ENCODE measurements at places on chromosomes 2 and 18.

- no peak for DNase-seq
These were observed 25.8 kb downstream of the WIPF1 start for GRCh38 chr2:174571669-174572323.

DNA sequence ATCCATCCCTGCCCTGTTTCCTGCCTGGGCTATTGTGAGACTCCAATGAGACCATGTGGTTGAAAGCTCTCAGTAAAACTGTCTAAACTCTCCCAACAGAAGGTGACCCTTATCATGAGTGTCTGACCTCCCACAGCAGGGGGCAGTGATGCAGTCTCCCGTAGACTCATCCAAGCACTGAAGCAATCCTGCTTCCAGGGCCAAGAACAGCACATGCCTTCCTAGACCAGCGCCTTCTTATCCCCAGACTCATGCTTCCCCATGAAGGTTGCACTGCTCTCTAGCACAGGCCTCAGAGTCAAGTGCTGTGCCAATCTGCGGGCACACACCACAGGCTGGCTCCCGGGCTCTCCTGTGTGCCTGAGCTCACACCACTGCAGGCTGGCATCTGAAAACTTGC, 112.3 kb downstream of the TNS1 start:
- peak; percentile 57 for DNase-seq

DNA sequence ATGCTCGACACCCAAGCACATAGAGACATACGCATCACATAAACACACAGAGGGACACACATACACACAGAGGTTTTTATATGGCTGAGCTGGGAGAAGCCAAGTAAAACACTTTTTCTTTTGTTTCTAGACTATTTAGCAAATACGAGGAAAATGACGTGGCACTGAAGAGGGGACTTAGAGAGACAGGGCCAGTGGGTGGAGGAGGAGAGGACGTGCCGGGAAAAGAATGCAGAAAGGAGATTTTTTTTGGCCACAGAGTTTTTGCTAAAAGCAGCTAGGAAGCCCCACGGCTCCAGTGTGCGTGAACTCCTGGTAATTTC, 168.5 kb upstream of the KLF7 start:
- DNase-seq: no peak

- DNase-seq: no peak
These were observed 105.6 kb downstream of the EHBP1 start for GRCh38 chr2:62811086-62811485.

DNA sequence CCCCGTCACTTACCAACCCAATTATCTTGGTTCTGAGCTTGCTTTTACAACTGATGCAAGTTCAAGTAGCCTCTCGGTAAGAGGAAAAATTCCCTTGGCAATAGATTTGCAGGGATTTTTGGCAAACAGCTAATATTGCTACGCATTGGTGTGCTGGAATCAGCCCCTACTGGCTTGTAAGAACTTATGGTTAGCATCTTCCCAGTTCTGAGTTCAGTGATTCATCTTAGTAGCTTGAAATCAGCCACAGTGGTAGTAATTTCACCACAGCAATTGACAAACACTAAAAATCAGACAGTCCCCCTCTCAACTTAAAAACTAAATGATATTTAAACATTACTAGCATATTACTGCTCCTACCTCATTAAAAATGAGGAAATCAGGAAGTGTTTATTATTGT, 5.9 kb upstream of the RAX start:
- DNase-seq: no peak

DNA sequence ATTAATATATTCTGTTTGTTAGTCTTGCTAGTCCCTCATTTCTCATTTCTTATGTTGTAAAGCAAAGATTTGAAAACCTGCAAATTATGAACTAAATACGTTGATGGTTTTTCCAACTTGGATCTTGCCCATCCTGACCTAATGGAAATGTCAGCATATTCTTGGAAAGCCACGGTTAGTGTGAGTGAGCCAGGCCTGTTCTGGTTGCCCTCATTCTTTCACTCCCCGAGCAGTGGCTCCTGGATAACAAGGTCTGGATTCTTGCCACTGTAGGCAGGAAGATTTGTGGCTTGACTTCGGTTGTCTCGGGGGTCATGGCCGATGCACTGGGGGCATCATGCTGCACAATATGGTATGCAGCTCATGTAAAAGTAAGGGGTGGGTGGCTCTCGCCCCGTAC, 359.1 kb downstream of the MEIS1 start:
- DNase-seq: no peak

GRCh38 chr2:134224005-134224404, 29.9 kb upstream of the MGAT5 start:
- no peak for DNase-seq

DNA sequence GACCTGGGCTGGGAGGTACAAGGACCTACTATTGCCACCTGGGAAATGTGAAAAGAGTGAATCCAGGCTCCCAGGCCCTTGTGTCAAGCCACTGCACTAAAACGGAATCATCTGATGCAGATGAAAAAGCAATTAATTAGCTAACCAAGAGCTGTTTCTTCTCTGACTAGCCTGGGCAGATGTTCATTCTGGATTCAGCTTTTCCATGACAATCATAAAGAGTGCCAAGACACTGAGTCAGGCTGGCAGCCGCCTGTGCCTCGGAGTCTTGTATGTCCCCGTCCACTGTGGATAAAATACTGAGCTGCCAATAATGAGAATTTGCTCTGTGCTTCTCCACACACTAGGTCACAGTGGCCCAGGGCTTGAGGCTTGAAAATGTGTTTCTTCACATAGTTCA, 21.7 kb upstream of the LCLAT1 start:
- no peak for DNase-seq

GRCh38 chr18:62935994-62936393, 220.7 kb downstream of the PHLPP1 start:
- no peak for DNase-seq

DNA sequence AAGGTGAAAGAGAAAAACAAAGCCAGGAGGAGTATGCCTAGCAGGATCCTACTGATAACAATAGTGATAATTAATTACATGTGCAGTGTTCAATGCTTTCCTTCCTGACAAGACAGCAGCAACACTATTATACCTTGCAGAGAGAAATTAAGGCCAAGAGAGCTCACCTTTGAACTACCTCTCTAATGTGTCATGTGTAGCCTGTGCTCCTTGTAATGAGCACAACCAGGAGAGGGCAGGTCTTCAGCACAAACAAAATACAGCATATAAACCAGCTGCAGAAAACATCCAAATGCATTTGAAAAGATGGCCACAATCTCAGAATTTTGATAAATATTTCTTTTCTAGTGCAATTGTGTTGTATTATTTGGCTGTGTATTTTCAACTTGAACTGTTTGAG, 1425.7 kb downstream of the DSC3 start:
- no peak for DNase-seq

DNA sequence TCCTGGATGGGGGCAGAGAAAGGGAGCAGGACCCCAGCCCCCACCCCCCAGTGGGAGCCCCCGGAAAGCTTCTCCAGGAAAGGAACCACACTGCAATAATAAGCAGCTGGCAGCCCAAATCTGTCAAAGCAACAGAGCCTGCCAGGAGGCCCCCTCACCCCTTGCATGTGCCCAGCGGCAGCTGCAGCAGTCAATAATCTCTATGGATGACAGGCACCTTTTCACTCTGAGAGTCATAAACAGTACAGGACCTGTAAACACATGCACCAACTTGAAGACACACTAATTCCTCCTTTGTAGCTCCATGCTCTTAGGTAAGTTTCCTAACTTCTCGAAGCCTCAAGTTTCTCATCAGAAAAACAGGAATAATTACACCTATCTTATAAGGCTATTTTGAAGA, 26.2 kb upstream of the KDM3A start:
- no peak for DNase-seq

DNA sequence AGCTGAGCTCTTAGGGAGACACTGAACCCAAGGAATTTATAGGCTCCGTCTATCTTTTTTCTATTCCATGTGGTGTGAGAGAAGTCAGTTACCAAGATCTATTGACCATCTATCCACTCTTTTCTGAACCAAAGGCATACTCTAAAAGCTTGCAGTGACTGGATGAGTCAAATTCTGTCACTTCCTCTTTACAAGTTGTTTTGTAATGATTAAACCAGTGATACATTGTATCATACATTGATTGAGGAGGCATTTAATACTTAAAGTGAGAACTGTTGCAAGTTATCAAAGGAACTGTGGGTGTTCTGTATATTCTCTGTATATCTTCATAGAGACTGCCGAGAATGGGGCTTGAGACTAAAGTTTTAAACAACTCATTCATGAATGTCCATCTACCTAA, 188.8 kb downstream of the CAMKMT start:
- DNase-seq: peak; percentile 84

GRCh38 chr18:5145168-5145825, 51.8 kb downstream of the AKAIN1 start:
- no peak for DNase-seq

DNA sequence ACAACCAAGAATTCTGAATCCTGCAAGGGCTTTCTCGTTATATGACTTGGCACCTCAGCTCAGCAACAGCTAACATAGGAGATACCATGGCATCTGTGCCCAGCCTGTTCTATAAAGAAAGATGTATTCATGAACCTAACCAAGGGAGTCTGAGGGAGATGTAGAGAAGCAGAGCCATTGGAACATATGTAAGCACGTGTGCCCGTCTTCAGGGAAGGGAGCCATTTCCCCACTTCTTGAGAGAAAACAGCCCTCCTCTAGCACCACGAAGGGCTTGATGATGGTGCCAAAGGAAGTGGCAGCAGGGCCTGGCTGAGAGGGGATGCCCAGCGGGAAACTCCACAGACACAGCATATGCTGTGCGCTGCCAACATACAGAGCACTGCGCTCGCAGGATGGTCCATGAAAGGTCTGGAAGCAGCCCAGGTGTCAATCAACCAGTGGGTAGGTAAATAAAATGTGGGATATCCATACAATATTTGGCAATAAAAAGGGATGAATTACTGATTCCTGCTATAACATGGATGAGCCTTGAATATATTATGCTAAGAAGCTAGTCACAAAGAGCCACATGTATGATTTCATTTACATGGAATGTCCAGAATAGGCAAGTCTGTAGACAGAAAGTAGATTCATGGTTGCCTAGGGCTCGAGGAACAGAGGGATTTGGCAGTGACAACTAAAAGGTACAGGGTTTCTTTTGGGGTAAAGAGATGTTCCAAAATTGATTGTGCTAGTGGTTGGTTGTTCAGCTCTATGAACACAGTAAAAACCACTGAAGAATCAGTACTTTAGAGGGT, 16.1 kb downstream of the TMEM247 start:
- no peak for DNase-seq

- peak; percentile 78 for DNase-seq
These were observed 158.7 kb downstream of the VWC2L start for GRCh38 chr2:214569419-214570035.

DNA sequence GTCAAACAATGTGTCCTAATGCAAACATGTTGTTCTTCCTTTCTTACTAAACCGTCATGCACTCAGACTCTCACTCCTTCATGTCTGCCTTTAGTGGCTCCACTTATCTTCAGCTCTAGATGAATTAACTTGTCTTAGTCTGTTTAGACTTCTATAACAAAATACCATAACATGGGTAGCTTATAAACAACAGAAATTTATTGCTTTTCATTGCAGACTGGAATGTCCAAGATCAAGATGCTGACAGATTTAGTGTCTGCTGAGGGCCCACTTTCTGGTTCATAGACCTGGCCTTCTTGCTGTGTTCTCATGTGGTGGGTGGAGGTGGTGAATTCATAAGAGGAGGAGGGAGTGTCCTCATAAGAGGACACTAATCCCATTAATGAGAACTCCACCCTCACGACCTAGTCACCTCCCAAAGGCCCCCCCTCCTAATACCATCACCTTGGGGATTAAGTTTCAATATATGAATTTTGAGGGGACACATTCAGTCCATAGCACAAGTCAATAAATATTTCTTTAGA, 32.3 kb downstream of the RALBP1 start:
- DNase-seq: no peak

DNA sequence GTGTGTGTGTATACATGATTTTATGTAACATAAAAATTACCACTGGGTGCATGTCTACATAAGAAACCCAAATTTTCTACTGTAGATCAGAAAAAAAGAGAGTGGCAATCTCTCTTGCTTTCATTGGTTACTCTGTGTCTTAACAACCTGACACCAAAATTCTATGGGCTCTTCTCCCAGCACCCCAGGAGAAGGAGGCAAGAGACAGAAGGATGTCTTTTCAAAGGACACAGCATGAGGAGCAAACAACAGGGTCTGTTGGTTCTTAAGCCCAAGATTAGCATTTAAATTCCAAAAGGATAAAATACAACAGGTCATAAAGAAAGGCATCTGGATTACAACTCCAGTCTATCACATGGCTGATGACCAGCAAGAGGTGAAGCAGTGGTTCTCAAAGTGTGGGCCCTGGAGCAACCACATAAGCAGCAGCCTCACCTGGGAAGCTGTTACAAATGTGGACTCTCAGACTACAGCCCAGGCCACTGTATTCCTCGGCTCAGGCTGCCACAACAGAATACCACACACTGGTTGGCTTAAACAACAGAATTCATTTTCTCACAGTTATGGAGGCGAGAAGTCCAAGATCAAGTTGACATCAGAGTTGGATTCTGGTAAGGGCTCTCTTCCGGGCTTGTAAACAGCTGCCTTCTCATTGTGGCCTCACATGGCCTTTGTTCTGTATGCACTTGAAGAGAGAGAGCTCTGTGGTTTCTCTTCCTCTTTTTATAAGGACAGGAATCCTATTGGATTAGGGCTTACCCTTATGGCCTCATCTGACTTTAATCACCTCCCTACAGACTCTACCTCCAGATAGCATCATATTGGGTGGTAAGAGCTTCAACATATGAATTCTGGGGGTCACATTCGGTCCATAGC, 79.8 kb upstream of the RNF152 start:
- no peak for DNase-seq

GRCh38 chr2:171271971-171272436, 111.3 kb upstream of the TLK1 start:
- DNase-seq: peak; percentile 99

GRCh38 chr18:1994471-1994870, 576.8 kb downstream of the METTL4 start:
- peak; percentile 47 for DNase-seq

DNA sequence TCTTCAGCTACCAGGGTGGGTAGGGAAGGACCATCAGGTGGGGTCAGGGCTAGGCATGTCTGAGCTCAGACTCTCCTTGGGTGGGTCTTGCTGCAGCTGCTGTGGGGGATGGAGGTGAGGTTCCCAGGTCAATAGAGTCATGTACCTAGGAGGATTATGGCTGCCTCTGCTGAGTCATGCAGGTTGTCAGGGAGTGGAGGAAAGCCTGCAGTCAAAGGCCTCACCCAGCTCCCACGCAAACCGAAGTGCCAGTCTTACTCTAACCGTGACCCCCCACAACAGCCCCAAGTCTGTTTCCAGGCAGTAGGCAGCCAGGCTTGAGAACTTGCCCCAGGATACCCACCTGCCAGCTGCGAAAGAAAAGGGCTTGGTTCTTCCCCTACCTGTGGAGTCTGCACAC, 113.6 kb upstream of the GALNT5 start:
- no peak for DNase-seq

DNA sequence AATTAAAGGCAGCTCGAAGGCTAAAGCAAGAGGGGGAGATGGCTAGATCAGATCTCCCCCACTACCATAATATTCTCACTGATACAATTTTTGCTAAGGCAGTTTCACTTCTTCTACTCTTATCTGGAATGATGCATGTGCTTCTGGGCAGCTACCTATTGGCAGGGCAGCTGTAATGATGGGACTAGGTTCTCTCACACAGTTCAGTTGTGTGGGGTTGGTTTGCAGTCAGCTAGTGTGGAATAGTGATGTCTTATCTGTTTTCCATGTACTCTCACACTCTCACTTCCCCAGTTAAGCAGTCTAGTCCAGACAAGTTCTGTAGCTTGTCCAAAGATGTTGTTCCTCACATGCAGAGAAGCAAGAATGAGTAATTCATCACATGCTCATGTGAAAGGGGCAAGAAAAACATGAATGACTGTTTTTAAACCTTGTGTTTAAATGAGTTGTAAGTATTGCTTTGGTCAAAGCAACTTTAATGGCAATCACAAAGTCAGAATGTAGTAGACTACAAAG, 836.1 kb downstream of the CBLN2 start:
- DNase-seq: no peak

Measured in renal cortical epithelial cell (primary cell).